T-helper 9 cell (primary cell): ENCODE measurements at places on chromosomes 2 and 18.

DNA sequence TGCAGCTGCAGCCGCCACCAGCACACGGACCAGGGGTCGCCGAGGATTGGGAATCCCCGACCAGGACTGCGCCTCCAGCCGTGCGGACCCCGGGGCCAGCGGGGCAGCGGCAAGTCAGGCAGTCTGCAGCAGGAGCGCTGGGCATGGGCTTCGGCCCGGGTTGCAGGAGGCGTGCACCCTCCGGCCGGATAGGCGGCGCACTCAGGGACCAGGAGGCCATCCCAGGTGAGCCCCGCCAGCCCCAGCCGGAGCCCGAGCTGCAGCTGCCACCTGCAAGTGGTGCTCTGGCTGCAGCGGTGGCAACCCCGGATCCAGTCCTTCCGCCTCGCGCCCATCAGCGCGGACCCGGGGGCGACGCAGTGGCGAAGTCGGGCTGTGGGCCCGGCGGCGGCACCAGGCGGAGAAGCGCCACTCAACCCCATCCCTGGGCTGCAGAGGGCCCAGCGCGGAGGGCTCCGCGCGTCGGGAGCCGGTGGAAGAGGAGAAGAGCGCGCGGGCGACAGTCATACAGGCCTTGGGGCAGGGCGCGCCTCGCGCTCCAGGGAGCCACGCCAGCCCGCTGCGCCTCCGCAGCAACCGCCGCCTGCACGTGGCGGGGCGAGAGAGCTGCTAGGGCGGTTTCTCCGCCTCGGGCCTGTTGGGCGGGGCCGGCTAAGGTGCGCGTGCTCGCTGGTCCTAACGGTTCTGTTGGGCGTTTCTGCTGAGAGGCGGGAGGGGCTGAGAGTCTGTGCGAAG lies 73.8 kb downstream of the RPIA start:
- no peak for DNase-seq

- DNase-seq = no peak
Measured at GRCh38 chr18:50071397-50071796, 123.5 kb downstream of the MYO5B start.

DNA sequence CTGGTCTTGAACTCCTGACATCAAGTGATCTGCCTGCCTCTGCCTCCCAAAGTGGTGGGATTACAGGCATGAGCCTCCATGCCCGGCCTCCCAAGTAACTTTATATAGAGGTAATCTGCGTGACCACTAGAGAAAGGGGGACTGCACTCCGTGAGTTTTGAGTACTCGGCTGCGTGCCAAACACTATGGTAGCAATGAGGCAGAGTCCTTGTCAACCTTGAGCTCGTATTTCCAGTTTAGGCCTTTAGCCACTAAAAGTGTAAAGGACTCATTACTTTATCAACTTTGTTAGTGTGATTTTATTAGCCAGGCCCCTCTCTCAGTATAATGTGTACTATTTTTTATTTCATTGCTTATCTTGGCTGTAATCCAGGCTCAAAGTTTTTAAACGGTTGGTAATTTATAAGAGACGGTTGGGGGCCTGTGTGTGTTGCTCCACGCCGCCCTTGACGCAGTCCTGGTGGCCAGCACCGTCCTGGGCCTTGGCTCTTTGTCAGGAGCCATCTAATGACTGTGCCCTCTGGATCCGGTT lies 56.2 kb downstream of the ZCCHC2 start:
- no peak for DNase-seq

GRCh38 chr2:136281281-136282114 lies 163.5 kb upstream of the CXCR4 start:
- DNase-seq = peak; percentile 43

DNA sequence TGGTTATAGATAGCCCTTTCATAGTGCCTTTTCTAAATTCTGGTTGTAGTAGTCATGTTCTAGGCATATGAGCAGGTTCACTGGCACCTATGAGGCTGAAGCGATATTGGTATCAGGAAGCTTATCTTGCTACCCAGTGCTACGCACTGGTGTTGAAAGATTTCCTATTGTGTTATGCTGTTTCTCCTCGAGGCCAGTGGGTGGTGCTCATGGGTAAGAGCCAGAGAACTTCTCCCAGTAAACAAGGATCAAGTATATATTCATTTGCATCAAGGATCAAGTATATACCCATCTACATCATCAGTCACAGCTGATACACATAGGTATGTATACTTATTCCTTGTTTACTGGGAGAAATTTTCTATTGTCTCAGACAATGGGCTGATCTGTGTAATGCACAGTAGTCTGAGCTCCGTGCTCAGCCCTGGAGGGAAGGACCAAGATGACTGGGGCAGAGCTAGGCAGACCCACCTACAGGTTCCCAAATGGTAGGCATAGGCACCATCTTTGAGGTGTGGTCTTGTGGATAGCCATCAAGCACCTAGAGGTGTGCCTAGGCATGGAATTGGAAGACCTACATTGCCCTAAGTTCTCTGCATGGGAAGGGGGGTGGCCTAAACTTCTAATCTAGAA lies 101.2 kb upstream of the GALNT13 start:
- DNase-seq = no peak
